ENCODE measurements at places on chromosomes 12 and 14.

GRCh38 chr12:119649202-119649808, 18.6 kb upstream of the PRKAB1 start:
- DNase-seq: no peak

- DNase-seq: no peak
Observed at GRCh38 chr12:108701779-108702441, 29.4 kb downstream of the CORO1C start.

- no peak for DNase-seq
Observed at GRCh38 chr14:76962303-76962660, 66.2 kb downstream of the IRF2BPL start.

DNA sequence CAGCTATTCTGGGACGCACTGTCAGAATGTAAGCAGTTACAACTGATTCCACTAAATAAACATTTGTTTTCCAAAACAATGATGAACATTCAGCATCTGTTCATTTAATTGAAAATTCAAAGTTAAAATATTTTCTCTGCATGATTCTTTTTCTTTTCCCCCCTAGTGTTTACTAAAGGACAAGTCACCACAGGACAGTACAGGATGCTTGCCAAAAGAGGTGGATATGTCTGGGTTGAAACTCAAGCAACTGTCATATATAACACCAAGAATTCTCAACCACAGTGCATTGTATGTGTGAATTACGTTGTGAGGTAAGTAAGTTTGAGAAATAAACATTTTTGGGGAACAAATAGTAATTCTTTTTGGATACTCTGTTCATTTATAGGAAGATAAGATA, 28.2 kb upstream of the SNAPC1 start:
- no peak for DNase-seq

GRCh38 chr14:92317511-92317910, 5.5 kb upstream of the SLC24A4 start:
- no peak for DNase-seq

DNA sequence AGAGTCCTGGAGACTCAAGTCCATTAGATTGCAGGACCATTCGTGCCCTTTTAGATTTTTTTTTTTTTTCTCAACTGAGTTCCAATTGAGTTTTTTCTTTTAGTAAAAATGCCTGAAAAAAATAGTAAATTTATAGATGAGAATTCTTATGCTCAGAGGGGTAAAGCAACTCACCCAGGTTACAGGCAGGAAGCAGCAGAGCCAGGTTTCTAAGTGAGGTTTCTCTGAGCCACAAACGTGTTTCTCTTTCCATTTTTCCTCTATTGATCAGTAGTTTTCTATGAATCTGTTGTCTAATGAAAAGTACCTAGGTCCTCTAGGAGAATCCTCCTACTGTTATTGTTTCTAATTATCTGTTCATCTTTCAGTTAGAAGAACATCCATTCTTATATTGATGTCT, 66.4 kb upstream of the C12orf71 start:
- no peak for DNase-seq

- DNase-seq: no peak
Observed at GRCh38 chr12:43760396-43760795, 1.6 kb downstream of the IRAK4 start.

GRCh38 chr12:104622928-104623327, 166.2 kb downstream of the CHST11 start:
- DNase-seq: no peak

All from SIG-M5 (cell line).